Lower lobe of right lung (tissue), 2 donors: ENCODE measurements at places on chromosomes 11 and 22.

- H3K4me1 ChIP-seq, result peaks cover 35% of the 10 kb centered on the region
- no peak overlapping the region for H3K4me3 ChIP-seq
- H3K36me3 ChIP-seq, result no peaks in the 10 kb centered on the region
- peak overlapping the region; percentile 29 for H3K27ac ChIP-seq
These were observed 50.7 kb upstream of the CD44 start for GRCh38 chr11:35088226-35088625.

- peaks cover 16% of the 10 kb centered on the region for H3K4me1 ChIP-seq
- DNase-seq, result peak; percentile 31
- no peak overlapping the region for H3K4me3 ChIP-seq
- H3K36me3 ChIP-seq, result peaks cover 11% of the 10 kb centered on the region
These were observed 6.4 kb downstream of the RAC2 start for GRCh38 chr22:37237371-37238268.

GRCh38 chr11:68440224-68440623, 20.3 kb upstream of the PPP6R3 start:
- peaks cover 14% of the 10 kb centered on the region for H3K4me1 ChIP-seq
- no peaks in the 10 kb centered on the region for H3K27me3 ChIP-seq
- H3K4me3 ChIP-seq, result no peak overlapping the region

- H3K36me3 ChIP-seq, result no peaks in the 10 kb centered on the region
- no peak overlapping the region for H3K4me3 ChIP-seq
- H3K27ac ChIP-seq, result no peak overlapping the region
- DNase-seq, result no peak
- H3K27me3 ChIP-seq, result peaks cover 25% of the 10 kb centered on the region
These were observed 166.8 kb downstream of the MYO18B start for GRCh38 chr22:25908755-25909154.

- H3K27ac ChIP-seq, result no peak overlapping the region
- H3K4me1 ChIP-seq, result no peaks in the 10 kb centered on the region
- no peak overlapping the region for H3K4me3 ChIP-seq
- DNase-seq, result no peak
- H3K36me3 ChIP-seq, result no peaks in the 10 kb centered on the region
These were observed 75.9 kb downstream of the LDLRAD3 start for GRCh38 chr11:36019722-36020121.

DNA sequence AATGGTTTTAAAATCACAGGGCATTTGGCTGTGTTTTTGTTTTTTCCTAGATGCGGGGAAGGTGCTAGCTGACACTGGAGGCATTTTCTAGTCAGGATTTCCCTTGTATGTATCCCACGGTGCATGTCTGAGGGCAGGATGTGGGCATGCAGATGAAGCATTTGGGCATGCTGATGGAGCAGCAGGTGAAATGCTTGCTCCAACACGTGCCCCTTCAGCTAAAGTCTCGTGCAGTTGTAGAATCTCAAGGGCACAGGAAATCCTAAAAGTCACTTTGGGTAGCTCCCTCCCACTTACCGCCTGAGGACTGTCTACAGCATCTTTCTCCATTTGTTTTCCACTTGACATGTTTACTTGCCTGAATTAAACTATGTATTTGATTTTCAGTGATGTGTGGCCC, 429.4 kb upstream of the B3GAT1 start:
- no peak for DNase-seq
- no peak overlapping the region for H3K4me3 ChIP-seq
- peaks cover 14% of the 10 kb centered on the region for H3K27me3 ChIP-seq
- no peaks in the 10 kb centered on the region for H3K4me1 ChIP-seq
- H3K36me3 ChIP-seq, result no peaks in the 10 kb centered on the region
